ENCODE measurements at places on chromosomes 11 and 22.
A peak's percentile ranks its signal among the peaks of the same experiment; 100 is the strongest.

DNA sequence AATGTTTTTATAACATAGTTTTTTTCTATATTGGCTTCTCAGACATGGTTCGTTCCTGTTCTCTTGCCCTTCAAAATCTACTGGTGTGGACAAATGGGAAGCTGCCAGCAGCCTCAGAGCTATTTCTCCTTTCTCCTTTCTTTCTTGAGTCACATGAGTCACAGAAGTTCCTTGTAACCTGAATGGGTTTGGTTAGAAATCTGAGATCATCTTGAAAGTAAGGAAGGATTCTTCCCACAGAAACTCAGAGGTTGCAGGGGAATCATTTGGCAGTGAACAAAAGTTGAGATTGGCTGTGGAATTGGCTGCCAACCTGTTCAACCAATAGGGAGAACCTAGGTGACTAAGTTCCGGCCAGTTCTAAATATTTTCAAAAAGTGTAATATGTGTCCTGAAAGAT lies 12.5 kb downstream of the PLET1 start:
- DNase-seq = no peak

DNA sequence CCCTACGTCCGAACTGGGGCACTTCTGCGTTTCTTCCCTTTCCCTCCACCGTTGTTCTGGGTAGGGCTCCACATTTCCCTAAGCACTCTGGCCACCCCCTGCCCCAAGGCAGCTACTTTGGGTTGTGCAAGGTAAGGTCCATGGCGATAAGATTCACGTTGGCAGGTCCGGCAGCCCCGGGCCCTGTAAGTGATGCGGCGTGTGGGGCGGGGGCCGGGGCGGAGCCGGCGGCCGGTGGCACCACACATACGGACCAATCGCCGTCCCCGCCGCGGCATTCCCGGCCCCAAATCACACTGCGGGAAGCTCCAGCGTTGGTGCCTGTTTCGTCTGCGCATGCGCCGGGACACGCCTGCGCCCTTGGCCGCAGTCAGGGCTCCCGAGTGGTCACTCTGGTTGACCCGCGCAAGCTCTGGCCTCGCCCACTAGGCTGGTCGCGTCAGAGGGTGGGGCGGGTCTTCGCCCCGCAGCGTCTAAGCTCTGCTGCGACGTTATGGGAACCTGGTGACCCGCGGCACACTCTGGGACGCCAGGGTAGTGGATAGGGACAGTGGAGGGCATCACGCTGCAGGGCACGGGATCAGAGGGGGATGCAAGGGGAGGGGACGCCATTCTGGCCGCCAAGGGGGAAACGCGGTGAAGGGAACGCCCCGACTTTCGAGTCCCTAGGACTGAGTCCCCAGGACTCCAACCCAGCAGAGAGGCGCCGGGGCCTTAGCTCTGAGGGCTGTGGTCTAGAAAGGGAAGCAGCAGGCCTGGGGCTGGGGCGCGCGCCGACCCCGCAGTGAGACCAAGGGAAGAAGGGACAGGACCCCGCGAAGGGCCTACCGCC lies 1.6 kb downstream of the FADS1 start:
- peak; percentile 97 for DNase-seq

- DNase-seq = no peak
Measured at GRCh38 chr22:43042101-43042780, 27.3 kb upstream of the PACSIN2 start.

GRCh38 chr11:77752516-77752915 lies 68.0 kb downstream of the RSF1 start:
- no peak for DNase-seq
